SHP77 treated with DMSO at 0.1 percent for 48 hours (cell line): ENCODE measurements at places on chromosomes 4 and X.

DNA sequence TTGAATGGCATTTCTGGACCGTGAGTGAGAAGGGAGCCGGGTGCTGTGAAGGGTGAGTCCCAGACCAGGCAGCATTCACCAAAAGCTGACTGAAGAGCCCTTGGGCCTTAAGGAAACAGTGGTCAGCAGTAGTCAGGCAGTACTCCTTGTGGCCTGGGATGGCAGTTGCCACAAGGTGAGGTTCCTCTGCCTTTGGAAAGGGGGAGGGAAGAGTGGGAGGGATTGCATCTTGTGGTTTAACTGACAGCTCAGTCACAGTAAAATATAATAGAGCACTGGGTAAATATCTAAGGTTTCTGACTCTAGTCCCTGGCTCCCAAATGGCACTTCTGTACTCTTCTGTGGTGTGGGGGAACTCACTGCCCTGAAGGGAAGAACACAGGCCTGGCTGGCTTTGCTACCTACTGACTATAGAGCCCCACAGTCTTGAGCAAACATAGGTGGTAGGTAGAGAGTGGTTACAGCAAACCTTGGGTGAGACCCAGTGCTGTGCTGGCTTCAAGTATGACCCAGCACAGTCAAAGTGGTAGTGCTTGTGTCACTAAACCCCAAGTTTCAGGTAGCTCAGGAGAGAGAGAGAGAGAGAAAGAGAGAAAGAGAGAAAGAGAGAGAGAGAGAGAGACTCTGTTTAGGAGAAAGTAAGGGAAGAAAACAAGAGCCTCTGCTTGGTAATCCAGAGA lies 154.2 kb downstream of the TEX11 start:
- no peak for DNase-seq

- DNase-seq: no peak
These were observed 302.9 kb upstream of the ZFP42 start for GRCh38 chr4:187692626-187693025.

- no peak for DNase-seq
These were observed 46.1 kb upstream of the HCCS start for GRCh38 chrX:11064851-11065600.

DNA sequence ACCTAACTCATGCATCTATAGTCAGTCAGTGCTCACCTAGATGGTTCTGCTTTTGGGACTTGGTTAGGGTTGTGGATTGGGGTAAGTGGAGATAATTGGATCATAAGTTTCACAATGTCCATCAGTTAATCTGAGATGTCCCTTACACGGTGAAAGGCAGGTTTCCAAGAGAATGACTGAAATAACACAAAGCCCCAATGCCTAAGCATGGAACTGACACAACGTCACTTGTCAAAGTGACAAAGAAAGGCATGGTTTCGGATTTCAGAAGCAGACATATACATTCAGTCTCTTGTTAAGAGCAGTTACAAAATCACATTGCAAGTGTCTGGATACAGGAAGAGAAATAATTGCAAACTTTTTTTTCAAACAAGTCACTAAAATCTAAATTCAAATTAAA lies 1456.9 kb downstream of the TECRL start:
- no peak for DNase-seq

DNA sequence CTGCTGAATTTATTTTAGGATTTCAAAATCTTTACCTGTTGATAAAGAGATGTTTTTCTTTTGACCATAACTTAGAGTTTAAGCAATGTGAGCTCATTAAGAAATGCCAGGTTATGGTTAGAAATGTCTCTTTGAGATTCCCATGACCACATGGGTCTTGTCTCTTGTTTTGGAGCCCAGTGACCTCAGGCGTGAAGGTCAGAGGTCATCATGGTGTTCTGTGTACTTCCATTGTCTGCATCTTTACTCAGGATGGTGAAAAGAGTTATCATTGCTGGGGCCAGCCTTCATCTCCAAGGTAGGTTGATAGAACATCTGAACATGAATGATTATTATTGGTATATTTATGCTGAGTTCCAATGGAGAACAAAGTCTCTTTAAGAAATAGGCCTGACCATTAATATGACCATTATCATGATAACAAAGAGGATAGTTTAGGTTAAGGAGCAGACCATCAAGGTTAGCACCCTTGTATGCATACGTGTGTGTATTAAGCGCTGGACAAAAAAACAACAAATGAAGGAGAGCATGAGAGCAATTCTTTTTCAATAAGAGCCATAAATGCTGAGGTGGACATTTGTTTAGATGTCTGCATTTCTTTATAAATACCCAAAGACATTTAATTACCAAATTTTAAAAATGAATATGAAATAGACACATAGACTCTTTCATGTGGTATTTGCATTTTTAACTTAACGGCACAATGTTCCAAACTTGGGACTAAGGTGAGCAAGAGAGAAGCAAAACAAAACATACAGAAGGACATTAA lies 120.6 kb upstream of the PAQR3 start:
- DNase-seq: no peak
